NCI-H1105 (cell line): ENCODE measurements at places on chromosomes 6 and 20.

DNA sequence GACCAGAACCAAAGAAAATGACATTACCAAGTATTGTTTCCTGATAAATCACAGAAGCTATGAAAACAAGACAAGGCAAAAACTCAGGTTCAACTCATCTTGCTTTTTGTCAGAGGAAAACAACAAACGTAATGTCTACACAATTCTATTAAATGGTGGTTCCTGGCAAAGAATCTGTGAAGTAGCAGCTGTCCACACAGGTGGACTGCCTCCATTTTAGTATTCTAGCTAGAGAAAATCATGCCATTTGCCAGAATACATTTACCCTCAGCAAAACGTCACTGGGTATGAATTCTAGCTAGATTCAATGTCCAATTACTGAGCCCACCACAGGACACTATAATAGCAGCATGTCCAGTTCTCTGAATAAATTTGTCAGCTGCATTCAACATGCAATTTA lies 125.4 kb downstream of the ADGRB3 start:
- DNase-seq, result no peak

DNA sequence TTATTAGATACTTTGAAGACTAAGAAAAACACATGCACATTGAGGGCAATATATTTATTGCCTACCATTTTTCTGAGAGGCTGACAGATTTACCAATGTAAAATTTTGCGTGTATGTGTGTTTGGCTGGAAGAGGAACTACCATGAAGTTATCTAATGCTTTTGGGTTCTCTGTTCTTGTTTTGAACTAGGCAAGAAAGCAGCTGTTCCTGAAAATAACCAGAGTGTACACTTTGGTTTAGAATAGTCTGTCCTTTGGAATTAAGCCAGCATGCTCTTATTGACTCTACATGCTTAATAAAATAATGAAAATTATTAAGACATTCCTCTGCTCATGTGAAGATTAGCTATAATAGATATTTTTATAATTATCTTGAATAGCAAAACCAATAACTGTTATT lies 129.2 kb downstream of the MYB start:
- peak; percentile 19 for DNase-seq

- DNase-seq, result no peak
Observed at GRCh38 chr6:123663436-123663835, 26.7 kb upstream of the TRDN start.

GRCh38 chr20:58169450-58169849 lies 59.0 kb downstream of the ANKRD60 start:
- no peak for DNase-seq

DNA sequence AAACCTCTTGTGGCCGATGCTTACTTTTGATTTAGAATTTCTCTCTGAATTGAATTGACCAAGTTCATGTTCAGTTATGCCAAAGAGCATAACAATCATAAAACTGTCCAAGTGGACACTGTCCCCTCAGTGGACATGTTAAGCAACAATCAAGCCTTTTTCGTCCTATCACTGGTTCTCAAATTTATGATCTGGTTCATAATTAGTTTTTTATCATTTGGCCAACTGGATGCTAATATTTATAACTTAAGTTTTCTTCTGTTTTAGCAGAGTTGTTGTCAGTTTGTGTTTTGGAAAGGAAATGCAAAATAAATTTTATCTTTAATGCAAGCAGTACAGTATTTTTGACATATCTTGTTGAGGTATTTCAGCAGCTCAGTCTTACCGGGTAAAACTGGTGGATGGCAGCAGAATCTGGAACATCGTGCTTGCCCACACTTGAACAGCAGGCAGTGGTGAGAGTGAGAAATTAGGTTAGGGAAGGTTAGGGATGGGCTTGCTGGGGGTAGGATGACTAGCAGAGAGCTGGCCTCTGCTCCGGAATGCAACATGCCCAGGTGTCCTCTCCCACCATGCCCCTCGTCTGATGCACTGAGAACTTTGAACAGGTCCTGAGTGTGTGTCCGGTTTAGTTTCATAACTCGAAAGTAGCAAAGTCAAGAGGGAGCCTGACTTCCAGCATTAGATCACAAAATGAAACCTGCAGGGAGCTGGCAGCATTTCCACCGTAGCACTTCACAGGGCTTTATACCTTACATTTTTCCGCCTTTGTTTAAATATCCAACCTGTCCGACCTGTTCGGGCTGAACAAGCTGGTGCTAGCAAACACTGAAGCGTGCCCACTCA lies 93.1 kb downstream of the RREB1 start:
- no peak for DNase-seq
